ENCODE measurements at places on chromosomes 2 and 18. TPM values are rescaled to one million over a fixed set of nuclear protein-coding genes. Genes with fewer than 3 reads are reported as not detected.

DNA sequence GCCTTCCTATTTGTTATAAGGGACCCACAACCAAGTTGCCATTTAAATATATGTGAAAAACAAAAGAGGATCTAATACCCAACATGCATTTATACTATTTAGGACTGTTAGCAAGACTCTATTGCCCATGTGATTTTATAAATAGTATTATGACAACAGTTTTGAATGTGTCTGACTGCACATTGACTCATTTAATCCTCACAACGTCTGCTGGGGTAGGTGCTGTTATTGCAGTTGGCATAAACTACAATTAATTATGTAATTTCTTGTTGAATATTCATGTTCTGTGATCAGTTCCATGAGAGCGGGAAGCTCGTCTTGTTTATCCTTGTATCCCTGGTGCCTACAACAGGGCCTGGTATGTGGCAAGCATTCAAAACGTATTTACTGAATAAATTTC, 53.7 kb downstream of the SH2D6 start:
- DNase-seq = no peak
- no peaks in the 10 kb centered on the region for H3K27me3 ChIP-seq
- no peak overlapping the region for H3K27ac ChIP-seq
- H3K36me3 ChIP-seq = no peaks in the 10 kb centered on the region
- H3K4me1 ChIP-seq = no peaks in the 10 kb centered on the region

The MAB21L4 gene
- total RNA-seq = not detected

DNA sequence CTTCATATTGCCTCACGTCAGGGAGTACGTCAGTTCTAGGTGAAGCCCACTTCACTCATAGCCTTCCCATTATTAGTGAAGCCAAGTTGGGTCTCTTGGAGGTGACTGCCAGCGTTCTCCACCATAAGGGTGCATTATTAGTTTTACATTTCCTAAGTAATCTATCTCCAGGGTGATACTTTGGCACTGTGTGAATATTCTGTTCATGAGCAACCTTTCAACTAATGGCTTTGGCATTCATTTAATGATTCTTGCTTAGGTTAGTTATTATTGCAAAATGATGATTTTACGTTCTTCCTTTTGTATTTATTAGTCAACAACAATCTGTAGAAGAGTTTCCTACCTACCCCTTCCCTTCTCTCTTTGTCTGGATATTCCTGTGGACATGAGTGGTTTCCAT, 97.5 kb downstream of the MAP4K4 start:
- no peak overlapping the region for H3K27ac ChIP-seq
- no peaks in the 10 kb centered on the region for H3K27me3 ChIP-seq
- no peak overlapping the region for H3K4me3 ChIP-seq
- DNase-seq = no peak
- H3K4me1 ChIP-seq = peaks cover 21% of the 10 kb centered on the region

- no peak overlapping the region for H3K4me3 ChIP-seq
- no peaks in the 10 kb centered on the region for H3K27me3 ChIP-seq
- H3K4me1 ChIP-seq = no peaks in the 10 kb centered on the region
- no peak for DNase-seq
Measured at GRCh38 chr2:31079665-31080064, 58.6 kb downstream of the GALNT14 start.

The XRCC5 gene
- total RNA-seq = 157 TPM

DNA sequence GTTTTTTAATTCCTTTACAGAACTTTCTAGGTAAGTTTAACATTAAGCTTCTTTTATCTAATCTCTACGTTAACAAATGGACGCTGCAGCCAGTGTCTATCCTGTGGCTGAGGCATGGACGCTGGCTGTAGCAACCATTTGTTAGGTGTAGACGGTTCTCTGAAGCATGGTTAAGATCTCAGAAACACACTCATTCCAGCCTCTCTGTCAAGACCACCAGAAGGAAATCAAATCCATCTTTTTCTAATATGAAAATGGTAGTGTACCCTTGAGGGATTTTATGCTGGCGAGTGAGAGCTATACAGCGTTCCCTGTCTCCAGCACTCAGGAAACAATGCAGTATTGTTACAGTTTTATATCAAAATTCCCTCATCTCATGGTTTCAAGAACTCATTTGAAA, 78.0 kb downstream of the DTNB start:
- no peaks in the 10 kb centered on the region for H3K4me1 ChIP-seq
- H3K27me3 ChIP-seq = no peaks in the 10 kb centered on the region

The FLACC1 gene
- total RNA-seq = 4.3 TPM

DNA sequence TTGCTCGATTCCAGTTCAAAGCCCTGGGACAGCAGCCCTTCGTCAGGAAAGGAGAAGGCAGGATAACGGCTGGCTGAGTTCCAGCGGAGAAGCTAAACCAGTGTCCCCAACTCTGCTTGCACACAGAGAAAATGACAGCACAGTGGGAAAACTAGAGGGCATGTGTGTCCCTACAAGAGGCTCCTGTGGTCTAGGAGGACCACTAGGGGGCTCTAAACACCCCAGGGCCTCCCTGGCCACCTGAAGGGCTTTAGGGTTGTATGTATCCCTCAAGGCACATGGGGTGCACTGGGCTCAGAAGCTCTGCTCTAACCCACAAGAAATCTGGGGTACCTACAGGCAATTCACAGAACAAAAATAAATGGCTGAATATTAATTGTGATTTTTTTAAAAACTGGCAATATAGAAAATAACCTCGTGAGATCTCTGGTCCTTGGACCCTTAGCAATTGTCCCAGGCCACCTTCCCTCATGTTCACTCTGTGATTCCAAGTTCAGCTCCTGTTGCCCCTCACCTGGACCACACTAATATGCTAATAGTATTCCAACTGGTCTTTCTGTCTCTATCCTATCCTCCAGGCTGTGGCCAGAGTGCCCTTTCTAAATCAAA, 17.5 kb downstream of the STAT1 start:
- no peaks in the 10 kb centered on the region for H3K4me1 ChIP-seq
- no peaks in the 10 kb centered on the region for H3K27me3 ChIP-seq
- peaks cover 34% of the 10 kb centered on the region for H3K36me3 ChIP-seq
- H3K27ac ChIP-seq = no peak overlapping the region
- no peak for DNase-seq

DNA sequence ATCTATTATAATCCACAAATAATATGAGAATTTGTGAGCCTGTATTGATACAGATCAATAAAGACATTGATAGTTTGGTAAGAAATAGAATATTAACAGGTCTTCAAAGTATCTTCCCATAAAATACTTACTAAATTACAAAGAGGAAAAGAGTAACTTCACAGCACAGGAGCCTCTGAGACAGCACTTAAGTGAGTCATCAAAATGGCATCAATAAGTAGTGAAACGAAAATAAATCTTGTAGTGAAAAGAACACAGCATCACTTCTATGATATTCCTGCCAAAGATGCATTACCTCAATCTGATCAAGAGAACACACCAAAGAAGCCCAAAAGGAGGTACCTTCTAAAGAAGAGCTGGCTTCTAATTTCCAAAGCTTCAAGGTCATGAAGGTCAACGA, 116.4 kb downstream of the CBLN2 start:
- no peaks in the 10 kb centered on the region for H3K4me1 ChIP-seq
- H3K36me3 ChIP-seq = no peaks in the 10 kb centered on the region
- H3K27ac ChIP-seq = no peak overlapping the region

GRCh38 chr2:199257261-199258224, 200.2 kb downstream of the SATB2 start:
- H3K4me1 ChIP-seq = no peaks in the 10 kb centered on the region
- no peak for DNase-seq
- H3K27ac ChIP-seq = no peak overlapping the region
- H3K36me3 ChIP-seq = no peaks in the 10 kb centered on the region
- no peaks in the 10 kb centered on the region for H3K27me3 ChIP-seq
- H3K4me3 ChIP-seq = no peak overlapping the region

The FBXO36 gene
- total RNA-seq = 0.49 TPM

DNA sequence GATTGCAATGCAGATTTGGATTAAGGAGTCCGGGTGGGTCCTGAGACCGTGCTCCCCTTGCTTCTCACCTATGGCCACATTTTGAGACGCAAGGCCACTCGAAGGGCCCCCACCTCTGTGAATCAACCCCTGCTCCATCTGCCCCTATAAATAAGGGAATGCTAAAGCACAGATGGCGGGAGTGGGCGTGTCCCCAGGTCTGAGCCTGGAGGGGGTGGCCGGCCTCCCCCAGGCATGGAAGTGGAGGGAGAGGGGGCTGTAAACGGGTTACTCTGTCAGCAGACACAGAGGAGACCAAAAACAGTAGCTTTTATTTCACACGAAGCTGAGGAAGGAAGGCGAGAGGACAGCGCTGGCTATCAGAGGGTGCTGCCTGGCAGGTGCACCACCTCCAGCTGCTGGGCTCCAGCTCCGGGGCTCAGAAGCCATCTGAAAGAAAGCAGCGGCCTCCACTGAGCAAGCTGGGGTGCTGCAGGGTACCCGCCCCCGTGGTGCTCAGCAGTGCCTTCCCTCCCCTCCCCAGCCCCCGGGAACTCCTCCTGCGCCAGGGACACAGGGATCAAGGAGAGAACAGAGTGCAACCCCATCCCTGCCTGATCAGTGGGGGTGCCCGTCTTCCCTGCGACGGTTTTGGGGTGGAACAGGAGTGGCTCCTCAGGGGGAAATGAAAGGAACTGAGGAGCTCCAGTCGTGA, 56.7 kb upstream of the RAB6C start:
- no peak overlapping the region for H3K4me3 ChIP-seq
- no peak for DNase-seq
- H3K27ac ChIP-seq = no peak overlapping the region
- no peaks in the 10 kb centered on the region for H3K4me1 ChIP-seq
- H3K36me3 ChIP-seq = no peaks in the 10 kb centered on the region

The TCF7L1 gene
- total RNA-seq = 13.3 TPM
